ENCODE measurements at places on chromosomes 6 and 20. TPM values are rescaled to one million over a fixed set of nuclear protein-coding genes. Genes with fewer than 3 reads are reported as not detected.

GRCh38 chr6:125099211-125100073 lies 54.1 kb upstream of the TPD52L1 start:
- DNase-seq: peak; percentile 82

DNA sequence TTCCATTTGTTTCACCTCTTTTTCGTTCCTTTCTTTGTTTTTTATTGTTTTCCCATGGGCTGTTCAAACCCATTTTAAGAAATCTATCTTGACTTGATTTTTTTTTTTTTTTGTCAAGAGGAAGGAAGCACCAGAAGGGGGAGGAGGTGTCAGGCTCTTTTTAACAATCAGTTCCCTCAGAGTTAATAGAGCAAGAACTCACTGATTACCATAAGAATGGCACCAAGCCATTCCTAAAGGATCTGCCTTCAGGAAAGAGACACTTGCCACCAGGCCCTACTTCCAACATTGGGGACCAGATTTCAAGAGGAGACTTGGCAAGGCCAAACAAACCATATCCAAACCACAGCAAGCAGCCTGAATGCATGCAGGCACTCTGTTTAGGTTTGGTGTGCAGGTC lies 168.0 kb downstream of the OTOR start:
- no peak for DNase-seq

DNA sequence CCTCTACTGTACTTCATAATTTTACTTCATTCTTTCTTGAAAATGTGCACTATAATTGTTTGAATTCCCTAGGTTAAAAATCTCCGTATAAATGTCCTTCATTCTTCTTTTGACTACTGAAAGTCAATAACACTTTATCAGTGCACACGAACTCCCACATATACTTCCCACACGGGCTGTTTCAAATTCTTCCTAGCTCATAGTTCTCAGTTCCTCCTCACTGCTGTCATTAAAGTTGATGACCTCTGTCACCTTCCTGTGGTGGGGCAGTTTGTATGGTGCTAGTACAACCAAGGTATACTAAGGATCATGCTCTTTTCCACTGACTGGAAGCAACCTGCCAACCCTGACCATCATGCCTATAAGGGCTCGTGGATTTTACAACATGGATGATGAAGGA lies 40.0 kb upstream of the CD2AP start:
- no peak for DNase-seq

Gene PTK7
- 146 TPM for total RNA-seq

DNA sequence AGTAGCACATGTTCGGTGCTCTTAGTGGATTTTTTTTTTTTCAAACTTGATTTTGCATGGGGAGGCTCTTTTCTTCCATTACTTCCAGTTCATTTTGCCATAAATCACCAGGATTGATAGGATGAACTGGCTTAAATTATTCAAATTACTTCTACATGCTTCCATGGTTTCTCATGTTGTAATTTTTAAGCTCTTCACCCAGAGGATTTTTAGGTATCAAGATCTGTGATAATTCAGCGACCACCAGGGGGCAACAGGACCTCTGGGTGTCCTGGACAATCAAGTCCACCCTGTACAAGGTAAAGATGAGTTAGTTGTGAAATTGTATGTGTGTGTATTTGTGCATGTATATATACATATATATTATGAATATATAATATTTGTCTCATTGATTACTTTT lies 4.2 kb upstream of the EPHA7 start:
- DNase-seq: peak; percentile 20

DNA sequence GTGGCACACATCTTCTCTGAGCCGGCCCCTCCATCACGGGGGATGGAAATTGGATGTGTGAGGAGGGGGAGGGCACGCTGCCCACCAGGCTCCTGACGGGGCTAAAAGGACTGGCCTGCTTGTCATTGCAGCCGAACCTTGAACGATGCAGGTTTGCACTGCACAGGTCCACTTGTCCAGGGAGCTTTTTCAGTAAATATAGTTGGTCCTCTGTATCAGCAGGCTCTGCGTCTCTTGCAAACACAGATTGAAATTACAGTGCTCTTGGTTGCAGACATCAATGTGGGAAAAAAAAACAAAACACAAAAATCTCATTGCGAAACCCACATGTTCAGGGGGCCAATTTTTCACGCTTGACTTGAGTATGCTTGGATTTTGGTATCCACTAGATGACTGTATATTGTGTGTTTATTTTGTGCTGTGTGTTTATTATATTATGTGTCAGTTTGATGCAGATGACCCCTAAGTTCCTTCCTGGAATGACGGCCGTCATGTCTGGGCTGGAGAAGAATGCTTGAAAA lies 29.2 kb downstream of the ERMARD start:
- no peak for DNase-seq

GRCh38 chr6:6596529-6597328 lies 8.2 kb downstream of the LY86 start:
- DNase-seq: no peak

DNA sequence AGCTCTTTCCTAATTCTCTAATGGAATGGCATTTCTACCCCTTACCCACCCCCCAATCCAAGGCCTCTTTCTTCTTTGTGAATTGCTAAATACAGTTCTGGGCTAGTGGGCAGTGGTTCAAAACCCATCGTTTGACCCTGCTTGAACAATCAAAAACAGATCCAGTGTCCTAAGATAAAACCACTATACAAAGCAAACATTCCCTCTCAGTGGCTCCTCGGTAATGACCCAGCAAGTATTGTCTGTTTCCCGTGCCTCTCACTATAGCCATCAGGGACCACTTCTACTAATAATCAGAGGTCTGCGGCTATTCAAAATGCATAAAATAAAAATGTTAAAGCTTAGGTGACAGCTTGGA lies 143.5 kb upstream of the AKAP12 start:
- no peak for DNase-seq

Gene HSPA1L
- 1.3 TPM for total RNA-seq

Gene OR2B6
- total RNA-seq: not detected

Gene GRM1
- not detected for total RNA-seq

Gene SLC32A1
- not detected for total RNA-seq

DNA sequence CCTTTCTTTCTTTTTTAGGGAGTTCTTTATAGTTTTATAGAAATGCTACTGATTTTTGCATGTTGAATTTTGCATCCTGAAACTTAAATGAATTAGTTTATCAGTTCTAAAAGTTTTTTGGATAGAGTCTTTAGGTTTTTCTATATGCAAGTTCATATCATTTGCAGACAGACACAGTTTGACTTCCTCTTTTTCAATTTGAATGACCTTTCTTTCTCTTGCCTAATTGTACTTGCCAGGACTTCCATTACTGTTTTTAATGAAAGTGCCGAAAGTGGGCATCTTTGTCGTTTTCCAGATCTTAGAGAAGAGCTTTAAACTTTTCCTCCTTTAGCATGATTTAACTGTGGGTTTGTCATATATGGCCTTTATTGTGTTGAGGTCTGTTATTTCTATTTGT lies 21.1 kb upstream of the EDN1 start:
- DNase-seq: no peak

DNA sequence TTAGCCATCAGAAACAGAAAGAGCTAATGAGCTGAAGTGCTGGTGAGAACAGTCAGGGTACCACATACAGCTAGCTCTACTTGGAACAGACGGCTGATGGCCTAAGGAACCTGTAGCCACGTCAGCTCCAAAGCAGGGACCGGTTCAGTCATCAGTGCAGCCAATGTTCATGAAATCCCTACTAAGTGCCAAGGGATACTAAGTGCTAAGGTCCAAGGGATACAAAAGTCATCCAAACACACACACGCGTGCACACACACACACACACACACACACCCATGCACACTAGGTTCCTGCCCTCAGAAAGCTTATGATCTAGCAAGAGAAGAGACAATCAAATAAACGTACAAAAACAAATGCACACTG lies 53.6 kb downstream of the MAP3K5 start:
- no peak for DNase-seq

DNA sequence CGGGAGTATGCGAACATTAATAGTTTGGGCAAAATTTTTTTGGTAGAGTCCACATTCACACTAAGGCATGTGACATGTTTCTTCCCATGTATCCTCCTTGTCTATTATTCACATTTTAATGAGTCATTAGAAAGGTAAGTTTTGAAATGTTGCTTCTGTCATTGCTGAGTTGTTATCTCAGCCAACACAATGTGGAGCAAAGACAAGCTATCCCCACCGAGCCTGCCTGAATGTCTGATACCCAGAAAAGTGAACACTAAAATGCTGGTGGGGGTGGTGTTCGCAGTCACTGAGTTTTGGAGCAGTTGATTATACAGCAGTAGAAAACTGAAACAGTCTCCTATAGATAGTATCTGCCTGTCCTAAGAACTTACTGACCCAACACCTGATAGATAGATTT lies 68.3 kb upstream of the ASF1A start:
- DNase-seq: no peak

DNA sequence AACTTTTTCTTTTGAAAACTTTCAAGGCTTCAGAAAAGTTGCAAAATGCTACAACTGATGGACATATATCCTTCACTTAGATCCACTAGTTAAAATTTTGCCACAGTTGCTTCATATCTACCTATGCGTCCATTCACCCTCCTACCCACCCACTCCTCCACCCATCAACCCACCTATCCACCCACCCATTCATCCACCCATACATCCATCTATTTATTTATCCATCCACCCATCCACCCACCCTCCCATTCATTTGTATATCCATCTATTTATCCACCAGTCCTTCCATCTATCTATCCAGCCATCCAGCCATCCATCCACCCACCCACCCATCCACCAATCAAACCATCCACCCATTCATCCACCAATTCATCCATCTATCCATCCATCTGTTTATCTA lies 13.6 kb downstream of the BPIFB4 start:
- no peak for DNase-seq

- DNase-seq: peak; percentile 19
These were observed 11.4 kb upstream of the COL9A1 start for GRCh38 chr6:70314296-70314695.

- DNase-seq: peak; percentile 13
These were observed 84.4 kb downstream of the SERAC1 start for GRCh38 chr6:158083455-158084325.

DNA sequence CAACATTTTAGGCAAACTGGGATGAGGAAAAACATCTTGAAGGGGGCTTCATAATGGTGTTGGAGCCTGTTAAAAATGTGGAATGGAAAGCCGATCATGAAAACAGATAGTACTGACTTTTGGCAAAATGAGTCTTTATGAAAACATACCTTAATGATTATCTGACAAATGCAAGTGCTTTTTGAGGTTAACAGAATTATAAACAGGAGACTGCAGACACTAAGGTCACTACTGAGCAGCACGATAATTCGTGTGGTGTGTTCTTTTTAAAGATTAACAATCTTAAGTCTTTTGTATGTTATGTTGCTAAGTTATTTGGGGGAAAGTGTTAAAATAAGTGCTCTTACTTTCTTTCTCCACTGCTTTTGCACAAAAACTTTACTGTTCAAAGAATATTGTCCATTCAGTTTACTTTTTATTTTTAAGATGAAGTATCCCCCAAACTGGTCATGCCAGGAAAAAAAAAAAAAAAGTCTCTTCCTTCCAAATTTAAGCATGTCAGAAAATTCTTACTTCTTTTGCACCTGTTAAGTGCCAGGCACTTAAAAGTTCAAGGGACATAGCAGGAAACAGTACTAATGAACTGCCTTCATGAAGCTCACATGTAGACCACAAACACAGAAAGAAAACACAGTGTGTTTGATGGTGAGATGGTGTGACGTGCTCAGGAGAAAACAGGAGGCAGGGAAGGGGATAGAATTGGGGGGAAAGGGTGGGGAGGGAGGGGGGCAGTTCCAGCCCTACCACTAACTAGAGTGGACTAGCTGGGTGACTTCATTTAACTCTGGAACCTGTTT lies 73.2 kb downstream of the CDYL start:
- no peak for DNase-seq

DNA sequence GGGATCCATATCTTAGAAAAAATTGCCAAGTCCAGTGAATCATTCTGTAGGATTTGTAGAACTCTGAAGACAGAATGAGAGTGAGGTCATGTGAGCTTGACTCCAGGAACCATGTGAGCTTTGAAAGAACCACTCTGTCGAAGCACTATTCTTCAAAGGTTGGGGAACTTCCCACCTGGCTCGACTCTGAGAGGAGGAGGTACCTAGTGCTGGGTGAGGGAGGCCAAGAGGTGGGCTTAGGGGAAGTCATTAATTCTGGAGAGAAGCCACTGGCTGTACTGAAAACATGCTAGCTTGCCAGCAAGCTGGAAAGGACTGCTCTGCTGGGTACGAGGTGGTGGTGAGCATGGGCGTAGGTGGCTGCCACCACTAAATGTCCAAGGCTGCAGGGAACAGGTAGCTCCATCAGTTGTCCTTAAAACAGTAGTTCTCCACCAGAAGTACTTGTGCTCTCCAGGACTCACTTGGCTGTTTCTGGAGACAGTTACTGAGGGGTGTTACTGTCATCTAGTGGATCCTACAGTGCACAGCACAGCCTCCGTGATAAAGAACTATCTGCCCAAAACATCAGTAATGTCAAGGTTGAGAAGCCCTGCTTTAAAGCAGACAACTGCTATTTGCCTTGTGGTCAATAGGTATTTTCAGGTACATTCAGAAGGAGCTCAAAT lies 34.7 kb upstream of the SYNJ2 start:
- DNase-seq: peak; percentile 21

Gene LIN28B
- not detected for total RNA-seq

- no peak for DNase-seq
These were observed 141.0 kb upstream of the NRSN1 start for GRCh38 chr6:23985015-23985414.

DNA sequence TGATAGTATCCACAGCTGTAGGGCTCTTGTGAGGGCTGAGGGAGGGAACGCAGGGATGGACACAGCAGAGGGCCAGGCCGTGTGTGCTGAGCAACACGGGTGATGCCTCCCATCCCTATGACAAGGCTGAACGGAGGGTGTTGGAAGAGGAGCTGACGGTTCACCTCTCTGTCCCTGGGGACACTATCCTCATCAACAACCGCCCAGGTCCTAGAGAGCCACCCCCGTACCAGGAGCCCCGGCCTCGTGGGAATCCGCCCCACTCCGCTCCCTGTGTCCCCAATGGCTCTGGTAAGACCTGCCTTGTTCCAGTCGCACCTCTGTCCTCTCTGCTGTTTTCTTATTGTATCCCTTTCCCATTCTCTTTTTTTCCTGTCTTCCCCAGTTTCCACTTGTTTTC lies 10.1 kb downstream of the DDR1 start:
- DNase-seq: no peak

GRCh38 chr6:163600781-163601180 lies 186.3 kb downstream of the QKI start:
- DNase-seq: no peak

Gene VAPB
- total RNA-seq: 8.8 TPM

- DNase-seq: peak; percentile 39
These were observed 5.8 kb downstream of the SPO11 start for GRCh38 chr20:57335392-57335791.

Gene TAGAP
- total RNA-seq: not detected

- no peak for DNase-seq
These were observed 10.8 kb upstream of the SNHG17 start for GRCh38 chr20:38445901-38446425.

Gene NNAT
- not detected for total RNA-seq

All from GM23248 (cell line).